Ureter (tissue), 1 donor: ENCODE measurements at places on chromosomes 5 and 9.
A peak's percentile ranks its signal among the peaks of the same experiment; 100 is the strongest.

- DNase-seq = peak; percentile 74
Measured at GRCh38 chr5:16736158-16736995, 119.6 kb upstream of the RETREG1 start.

GRCh38 chr5:80834710-80835109, 125.5 kb upstream of the RASGRF2 start:
- no peak for DNase-seq

GRCh38 chr5:57824047-57824446, 341.4 kb upstream of the ACTBL2 start:
- DNase-seq = no peak

- no peak for DNase-seq
Measured at GRCh38 chr5:175383350-175383749, 60.6 kb downstream of the DRD1 start.

DNA sequence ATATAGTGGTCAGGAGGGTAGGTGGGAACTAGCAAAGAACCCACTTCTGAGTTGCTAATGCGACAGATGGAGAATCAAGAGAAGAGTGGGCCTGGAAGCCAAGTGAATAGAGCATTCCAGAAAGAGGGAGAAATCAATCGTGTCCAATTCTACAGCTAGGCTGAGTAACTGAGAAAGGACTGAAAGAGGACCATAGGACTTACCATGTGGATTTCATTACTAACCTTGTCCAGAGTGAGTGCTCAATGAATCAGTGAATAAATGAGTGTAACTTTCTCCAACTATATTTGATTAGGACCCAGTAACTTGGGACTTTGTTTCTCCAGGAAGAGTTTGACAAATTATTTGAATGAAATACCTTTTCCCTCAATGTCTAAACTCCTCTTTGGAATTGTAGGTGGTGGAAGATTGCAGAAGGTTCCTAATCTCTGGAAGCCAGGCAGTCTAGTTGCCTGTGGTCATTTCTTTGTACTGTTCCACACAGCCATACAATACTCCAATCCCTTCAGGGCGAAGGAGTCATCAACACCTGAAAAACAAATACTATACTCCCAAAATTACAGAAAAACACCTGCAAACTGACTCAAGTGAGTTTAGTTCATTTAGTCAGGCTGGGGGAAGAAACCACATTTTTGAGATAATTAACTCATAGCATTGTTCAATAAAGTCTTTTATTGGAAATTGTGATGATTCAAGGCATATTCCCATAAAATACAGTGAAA, 2.6 kb upstream of the F2RL1 start:
- no peak for DNase-seq

DNA sequence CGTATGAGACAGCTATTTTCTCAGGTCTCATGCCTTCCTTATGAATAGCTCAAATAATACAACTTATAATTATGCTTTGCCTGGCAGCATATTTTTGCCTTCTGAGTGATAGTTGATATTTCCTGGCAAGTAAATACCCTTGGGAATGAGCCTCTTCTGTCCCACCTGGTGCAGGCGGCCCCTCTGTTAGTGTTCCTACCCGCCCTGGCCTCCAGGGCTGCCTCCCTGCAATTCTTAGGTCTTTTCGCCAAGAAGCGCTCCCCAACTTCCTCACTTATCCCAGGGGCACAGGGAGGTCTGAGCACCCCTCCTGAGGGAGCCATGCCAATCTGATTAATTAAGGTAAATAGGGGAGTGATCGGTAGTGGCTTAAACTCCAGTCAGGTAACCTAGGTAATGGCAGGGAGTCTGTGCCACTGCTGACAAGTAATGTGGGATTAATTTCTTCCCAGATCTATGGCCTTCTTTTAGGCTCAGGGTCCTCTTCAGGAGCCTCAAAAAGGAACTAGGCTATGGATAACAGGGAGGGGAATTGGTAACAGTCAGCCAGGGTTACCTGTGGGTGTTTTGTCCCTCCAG, 81.5 kb downstream of the GALNT10 start:
- no peak for DNase-seq

DNA sequence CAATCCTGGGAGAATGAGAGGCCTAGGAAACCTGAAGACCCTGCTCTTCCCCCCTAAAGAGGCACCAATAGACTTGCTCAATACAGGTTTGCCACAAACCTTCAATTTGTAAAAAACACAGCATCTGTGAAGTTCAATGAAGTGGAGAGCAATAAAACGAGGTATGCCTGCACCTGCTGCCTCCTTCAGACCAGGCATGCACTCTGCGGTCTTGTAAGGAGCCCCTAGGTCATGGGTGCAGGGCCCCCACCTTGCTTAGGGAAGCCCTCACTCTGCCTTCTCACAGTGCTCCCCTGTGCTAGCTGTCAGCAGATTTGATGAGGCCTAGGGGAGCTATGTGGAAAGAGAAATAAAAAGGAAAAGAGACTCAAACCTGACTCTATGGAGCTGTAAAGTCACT, 72.1 kb upstream of the GALNT10 start:
- DNase-seq = no peak

DNA sequence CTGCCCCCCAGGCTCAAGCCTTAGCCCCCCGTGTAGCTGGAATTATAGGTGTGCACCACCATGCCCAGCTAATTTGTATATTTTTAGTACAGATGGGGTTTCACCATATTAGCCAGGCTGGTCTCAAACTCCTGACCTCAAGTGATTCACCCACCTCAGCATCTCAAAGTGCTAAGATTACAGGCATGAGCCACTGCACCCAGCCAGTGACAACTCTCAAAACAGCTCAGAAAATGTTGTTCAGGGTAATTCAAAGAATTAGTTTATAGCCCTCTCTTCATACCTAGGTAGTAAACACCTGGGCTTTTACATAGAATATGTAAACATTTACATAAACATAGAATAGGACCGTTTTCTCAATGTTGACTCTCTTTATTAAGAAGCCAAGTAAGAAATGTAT, 168.7 kb downstream of the ENC1 start:
- DNase-seq = no peak

DNA sequence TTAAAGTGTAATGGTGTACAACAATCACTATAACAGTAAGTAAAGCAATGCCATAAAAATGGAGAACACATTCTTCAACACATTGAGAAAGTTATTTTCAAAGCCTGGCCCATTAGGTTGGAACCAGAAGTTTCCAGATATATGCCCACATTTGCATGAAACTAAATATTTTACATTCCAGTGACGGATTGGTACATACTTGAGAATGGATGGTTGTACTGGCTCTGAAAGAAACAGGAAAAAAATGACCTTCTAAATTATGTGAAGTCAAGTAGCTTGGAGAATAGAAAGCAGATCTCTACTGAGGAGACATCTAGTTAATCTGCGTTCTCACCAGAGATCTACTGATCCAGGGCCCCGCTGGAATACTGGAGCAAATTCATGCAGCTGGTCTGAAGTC, 1037.0 kb downstream of the NR2F1-AS1 start:
- no peak for DNase-seq

DNA sequence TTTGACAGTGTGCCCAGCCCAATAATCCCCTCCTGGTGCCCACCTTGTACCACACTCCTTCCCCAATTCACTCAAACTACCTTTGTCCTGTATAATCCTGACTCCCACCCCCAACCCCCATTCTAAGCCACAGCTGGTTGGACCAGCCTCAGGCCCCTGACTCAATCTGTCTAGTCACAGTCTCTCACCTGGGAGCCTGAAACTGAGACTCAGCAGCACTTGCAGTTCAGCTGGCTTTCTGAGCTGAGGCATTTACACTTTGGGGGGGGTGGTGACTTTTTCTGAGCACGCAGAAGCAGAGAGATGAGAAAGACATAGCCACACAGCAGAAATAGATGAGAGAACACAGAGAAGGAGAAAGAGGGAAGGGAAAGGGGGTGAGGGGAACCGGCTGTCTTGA, 247.3 kb downstream of the MAN2A1 start:
- no peak for DNase-seq

DNA sequence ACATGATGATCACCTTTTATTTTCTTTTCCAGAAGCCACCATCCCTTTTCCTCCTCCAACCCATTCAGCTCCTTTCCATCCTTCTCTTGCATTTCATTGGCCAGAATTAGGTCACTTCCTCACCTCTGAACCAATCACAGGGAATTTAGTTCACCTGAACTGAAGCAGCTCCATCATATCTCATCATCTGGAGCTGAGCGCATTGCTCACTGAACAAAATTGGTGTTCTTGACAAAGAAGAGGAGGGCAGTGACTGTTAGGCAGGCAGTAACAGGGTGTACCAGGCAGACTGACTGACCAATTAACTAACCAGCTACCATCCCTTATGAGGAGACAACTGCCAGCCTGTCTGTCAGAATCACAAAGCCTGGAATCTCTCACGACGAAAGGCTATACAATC, 1.8 kb upstream of the ZNF354A start:
- DNase-seq = no peak

GRCh38 chr5:126976520-126977172, 53.7 kb downstream of the MARCHF3 start:
- no peak for DNase-seq

GRCh38 chr5:56259002-56259511, 25.9 kb upstream of the ANKRD55 start:
- DNase-seq = no peak

DNA sequence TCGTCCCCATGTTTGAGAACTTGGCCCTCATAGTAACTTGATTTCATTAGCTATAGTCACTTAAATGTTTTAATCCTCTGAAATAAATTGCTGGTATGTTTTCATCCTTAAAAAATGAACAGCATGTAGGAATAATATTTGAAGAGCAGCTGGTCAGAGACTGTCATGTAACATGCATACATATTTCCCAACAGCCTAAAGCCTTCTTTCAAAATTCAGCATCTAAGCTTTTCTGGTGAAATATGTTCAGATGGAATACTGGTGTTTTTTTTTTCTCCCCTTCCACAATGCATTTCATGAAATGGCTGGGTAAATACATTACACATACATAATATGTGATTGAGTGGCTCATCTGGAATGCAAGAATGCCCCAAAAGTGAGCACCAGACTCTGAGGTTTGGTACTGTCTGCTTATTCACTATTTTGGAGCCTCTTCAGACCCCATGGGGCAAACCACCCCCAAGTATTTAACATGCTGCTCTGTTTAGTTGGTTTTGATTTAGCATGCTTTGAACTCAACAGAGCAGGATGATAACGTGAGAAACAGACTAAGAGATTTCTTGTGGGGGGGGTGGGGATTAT, 94.0 kb downstream of the SMARCA2 start:
- DNase-seq = no peak

DNA sequence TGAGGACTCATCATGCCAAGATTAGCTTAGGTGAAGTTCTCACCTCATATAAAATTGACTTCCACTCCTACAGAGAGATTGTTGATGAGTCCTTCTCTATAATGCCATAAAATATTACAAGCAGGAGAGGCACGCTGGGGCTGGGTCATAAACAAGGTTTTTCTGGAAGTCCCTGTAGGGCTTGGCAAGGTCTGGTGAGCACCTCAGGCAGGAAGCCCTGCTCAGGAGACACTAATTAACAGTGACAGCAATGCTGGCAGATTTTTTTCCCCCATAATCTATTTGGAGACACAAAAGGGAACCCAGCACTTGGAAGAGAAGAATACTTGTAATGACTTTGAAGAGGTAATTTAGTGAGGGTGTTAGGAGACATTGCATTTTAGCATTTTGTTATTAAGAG, 118.7 kb downstream of the DIRAS2 start:
- no peak for DNase-seq

- DNase-seq = no peak
Measured at GRCh38 chr5:148967783-148968182, 95.1 kb downstream of the SH3TC2 start.

DNA sequence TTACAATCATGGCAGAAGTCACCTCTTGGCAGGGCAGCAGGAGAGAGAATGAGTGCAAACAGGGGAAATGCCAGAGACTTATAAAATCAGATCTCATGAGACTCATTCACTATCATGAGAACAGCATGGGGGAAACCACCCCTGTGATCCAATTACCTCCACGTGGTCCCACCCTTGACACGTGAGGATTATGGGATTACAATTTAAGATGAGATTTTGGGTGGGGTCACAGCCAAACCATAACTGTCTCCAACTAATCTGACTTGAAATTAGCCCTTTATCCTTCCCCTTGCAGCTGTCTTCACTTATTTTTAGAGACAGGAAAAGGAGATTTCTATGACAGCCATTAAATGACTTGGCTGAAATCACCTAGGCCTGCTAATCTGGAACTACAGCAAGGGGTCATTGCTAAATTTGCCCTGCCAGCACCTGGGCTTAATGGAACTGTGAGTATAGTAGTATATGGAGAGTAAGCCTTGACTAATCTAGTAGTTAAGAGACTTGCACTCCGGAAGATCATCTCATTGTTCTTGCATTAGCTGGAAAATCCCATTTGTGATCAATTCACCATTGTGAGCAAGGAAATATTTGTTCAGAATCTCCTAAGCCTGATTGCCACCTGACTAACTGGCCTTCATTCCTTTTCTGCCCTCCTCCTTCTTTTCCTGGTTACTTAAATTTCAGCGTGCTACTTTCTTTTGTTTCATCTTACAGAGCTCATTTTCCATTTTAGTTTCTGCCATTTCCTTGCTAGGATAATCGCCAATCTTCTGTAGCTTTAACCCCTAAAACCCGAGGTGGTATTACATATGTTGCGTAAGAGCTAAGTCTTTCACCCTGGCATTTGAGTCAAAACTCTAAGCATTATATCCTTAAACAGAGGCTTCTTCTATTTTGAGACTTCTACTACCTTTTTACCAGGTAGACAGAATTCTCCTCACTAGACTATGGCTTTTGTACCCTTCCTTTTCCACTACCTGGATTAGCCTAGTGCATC, 65.3 kb upstream of the RUSC2 start:
- no peak for DNase-seq

DNA sequence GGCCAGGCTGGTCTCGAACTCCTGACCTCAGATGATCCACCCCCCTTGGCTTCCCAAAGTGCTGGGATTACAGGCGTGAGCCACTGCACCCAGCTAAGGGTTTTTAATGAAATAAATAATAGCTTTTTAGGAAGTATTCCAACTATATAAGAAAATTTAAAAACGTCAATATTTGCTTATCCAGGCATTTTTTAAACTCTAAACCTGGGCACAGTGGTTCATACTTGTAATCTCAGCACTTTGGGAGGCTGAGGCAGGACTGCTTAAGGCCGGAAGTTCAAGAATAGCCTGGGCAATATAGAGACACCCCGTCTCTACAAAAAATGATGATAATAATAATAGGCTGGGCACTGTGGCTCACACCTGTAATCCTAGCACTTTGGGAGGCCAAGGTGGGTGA, 14.2 kb downstream of the SKP1 start:
- no peak for DNase-seq

- no peak for DNase-seq
Measured at GRCh38 chr9:37342493-37342892, 80.0 kb upstream of the GRHPR start.
